ENCODE measurements at places on chromosomes 1 and 21. TPM values are rescaled to one million over a fixed set of nuclear protein-coding genes. Genes with fewer than 3 reads are reported as not detected.
A peak's percentile ranks its signal among the peaks of the same experiment; 100 is the strongest.

GRCh38 chr1:23167353-23168078 lies 1.1 kb downstream of the LUZP1 start:
- H3K4me1 ChIP-seq = peaks cover 21% of the 10 kb centered on the region
- peaks cover 3% of the 10 kb centered on the region for H3K36me3 ChIP-seq
- no peak overlapping the region for H3K27ac ChIP-seq
- DNase-seq = peak; percentile 82
- peaks cover 2% of the 10 kb centered on the region for H3K27me3 ChIP-seq
- H3K4me3 ChIP-seq = peak overlapping the region; percentile 97

- H3K4me1 ChIP-seq = no peaks in the 10 kb centered on the region
- no peaks in the 10 kb centered on the region for H3K36me3 ChIP-seq
- H3K27ac ChIP-seq = no peak overlapping the region
- no peak for DNase-seq
- H3K27me3 ChIP-seq = peaks cover 6% of the 10 kb centered on the region
These were observed 43.2 kb downstream of the FMO4 start for GRCh38 chr1:171357179-171357578.

GRCh38 chr1:69246710-69247109 lies 321.0 kb upstream of the LRRC7 start:
- no peaks in the 10 kb centered on the region for H3K4me1 ChIP-seq
- no peaks in the 10 kb centered on the region for H3K27me3 ChIP-seq
- no peaks in the 10 kb centered on the region for H3K36me3 ChIP-seq
- no peak for DNase-seq

GRCh38 chr21:33378081-33378480 lies 25.1 kb upstream of the IFNGR2 start:
- H3K36me3 ChIP-seq = no peaks in the 10 kb centered on the region
- no peak overlapping the region for H3K4me3 ChIP-seq
- peaks cover 39% of the 10 kb centered on the region for H3K4me1 ChIP-seq
- H3K27me3 ChIP-seq = peaks cover 26% of the 10 kb centered on the region
- no peak for DNase-seq

DNA sequence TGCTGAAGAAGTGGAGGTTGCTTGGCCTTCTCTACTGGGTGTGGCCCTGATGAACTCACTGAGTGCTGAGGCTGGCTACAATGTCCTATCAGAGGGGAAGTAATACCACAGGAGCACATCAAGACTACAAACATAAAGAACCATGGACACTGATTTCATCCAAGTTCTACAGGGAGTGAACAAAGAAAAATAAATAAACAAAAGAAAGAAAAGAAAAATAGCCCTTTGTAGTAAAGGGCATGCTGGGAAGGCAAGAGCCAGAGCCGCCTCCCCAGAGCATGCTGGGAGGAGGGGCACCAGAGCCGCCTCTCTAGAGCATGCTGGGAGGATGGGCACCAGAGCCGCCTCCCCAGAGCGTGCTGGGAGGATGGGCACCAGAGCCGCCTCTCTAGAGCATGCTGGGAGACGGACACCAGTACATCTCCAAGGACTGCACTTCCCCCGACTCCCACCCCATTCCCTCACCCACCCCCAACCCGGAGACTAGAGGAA lies 65.9 kb downstream of the LAMC2 start:
- H3K4me3 ChIP-seq = no peak overlapping the region
- DNase-seq = no peak
- H3K36me3 ChIP-seq = no peaks in the 10 kb centered on the region
- no peak overlapping the region for H3K27ac ChIP-seq

- no peaks in the 10 kb centered on the region for H3K36me3 ChIP-seq
- H3K4me1 ChIP-seq = no peaks in the 10 kb centered on the region
These were observed 56.2 kb downstream of the TAS1R2 start for GRCh38 chr1:18803151-18803791.

DNA sequence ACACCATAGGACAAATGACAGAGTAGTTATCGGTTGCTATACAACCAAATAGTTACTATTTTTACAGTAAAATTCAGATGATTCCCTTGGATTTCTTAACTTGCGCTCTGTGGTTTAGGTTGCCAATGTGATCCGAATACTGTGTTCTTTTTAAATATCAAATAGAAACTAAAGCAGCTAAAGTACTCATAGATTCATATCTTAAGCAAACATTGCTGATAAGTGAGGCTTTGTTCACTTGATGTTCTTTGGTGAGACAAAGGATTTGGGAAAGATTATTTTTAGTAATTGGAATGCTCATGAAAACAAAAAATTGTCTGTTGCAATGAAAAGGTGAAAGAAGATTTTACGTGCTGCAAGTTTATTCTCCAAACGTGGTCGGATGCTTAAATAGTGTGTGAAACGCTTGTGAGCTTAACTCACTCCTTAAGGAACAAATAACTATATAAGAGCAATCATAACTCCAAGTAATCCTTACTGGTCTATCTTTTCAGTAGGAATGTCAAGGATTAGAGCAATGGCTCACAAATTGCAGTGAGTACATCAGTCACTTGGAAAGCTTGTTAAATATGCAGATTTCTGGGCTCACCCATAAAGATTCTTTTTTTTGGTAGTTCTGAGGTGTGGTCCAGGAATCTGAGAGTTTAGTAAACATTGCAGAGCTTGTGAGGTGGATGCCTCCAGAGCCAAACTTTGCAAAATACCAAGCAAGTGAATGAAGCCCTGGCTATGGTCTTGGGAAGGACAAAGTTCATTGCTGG lies 31.8 kb upstream of the PDC start:
- peaks cover 8% of the 10 kb centered on the region for H3K27me3 ChIP-seq
- no peak for DNase-seq
- H3K36me3 ChIP-seq = no peaks in the 10 kb centered on the region
- H3K4me1 ChIP-seq = peaks cover 4% of the 10 kb centered on the region
- H3K4me3 ChIP-seq = no peak overlapping the region

- no peaks in the 10 kb centered on the region for H3K36me3 ChIP-seq
- H3K4me1 ChIP-seq = no peaks in the 10 kb centered on the region
- H3K4me3 ChIP-seq = no peak overlapping the region
- H3K27ac ChIP-seq = no peak overlapping the region
- peaks cover 10% of the 10 kb centered on the region for H3K27me3 ChIP-seq
These were observed 52.3 kb upstream of the COG2 start for GRCh38 chr1:230589951-230590350.

- peaks cover 37% of the 10 kb centered on the region for H3K36me3 ChIP-seq
- peak overlapping the region; percentile 91 for H3K4me3 ChIP-seq
- H3K27ac ChIP-seq = peak overlapping the region; percentile 87
- DNase-seq = peak; percentile 74
- peaks cover 24% of the 10 kb centered on the region for H3K27me3 ChIP-seq
These were observed 661 bp downstream of the PLEKHO1 start for GRCh38 chr1:150150133-150151021.

GRCh38 chr1:150869683-150870082 lies 6.7 kb downstream of the ARNT start:
- H3K4me1 ChIP-seq = peaks cover 25% of the 10 kb centered on the region
- peaks cover 50% of the 10 kb centered on the region for H3K36me3 ChIP-seq
- H3K27ac ChIP-seq = peak overlapping the region; percentile 58
- H3K4me3 ChIP-seq = no peak overlapping the region

GRCh38 chr1:100627936-100628335 lies 90.0 kb downstream of the GPR88 start:
- H3K27ac ChIP-seq = no peak overlapping the region
- H3K36me3 ChIP-seq = no peaks in the 10 kb centered on the region
- H3K4me3 ChIP-seq = no peak overlapping the region
- no peak for DNase-seq
- peaks cover 11% of the 10 kb centered on the region for H3K4me1 ChIP-seq

DNA sequence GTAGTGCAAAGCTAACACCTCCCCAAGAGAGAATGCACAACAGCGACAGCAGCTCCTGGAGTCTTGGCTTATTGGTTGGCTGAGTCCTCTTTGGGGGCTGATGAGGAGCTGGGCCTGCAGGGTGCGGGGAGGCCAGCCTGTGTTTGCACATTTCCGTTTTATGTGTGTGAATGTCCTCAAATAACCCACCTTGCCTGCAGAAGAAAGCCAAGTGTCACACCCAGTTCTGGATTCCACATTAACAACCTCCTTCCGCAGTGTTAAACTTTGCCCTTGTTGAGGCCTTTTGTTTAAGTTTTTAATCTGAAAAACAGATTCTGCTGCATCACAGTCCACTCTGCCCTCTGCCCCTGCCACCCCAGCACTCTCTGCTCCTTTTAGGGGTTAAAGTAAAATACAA lies 274.5 kb downstream of the TM2D1 start:
- peaks cover 12% of the 10 kb centered on the region for H3K27me3 ChIP-seq
- peaks cover 8% of the 10 kb centered on the region for H3K4me1 ChIP-seq
- H3K4me3 ChIP-seq = no peak overlapping the region

DNA sequence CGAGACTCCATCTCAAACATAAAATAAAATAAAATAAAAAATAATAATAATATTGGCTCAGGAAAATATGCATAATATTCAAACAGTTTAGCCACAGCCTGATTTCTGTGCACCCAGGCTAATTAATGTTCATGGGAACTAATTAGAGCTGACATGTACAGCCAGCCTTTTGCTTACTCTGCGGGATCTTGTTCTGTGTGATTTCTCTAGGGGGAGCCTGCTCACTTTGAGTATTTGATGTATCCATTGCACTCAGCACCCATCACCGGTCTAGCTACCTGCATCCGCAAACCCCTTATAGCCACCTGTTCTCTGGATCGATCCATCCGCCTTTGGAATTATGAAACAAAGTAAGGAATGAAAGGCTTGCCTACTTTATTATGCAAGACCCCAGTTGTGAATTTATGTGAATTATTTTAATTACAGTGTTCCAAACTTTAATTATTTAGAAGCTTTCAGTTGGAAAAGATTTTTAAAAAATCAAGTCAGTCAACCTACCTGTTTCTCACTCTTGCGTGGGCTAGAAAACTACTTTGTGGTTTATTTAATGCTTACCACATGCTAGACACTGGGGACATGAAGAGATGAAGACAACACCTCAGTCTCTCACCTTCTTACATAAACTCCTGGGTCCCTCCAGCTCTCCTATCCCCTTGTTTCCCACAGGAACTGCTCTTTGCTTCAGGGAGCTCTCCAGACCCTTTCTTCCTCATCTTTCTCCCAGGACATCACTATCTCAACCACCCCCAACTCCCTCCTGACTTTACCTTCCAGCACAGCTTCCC lies 25.4 kb downstream of the CFAP57 start:
- H3K27me3 ChIP-seq = peaks cover 11% of the 10 kb centered on the region
- H3K4me1 ChIP-seq = no peaks in the 10 kb centered on the region
- no peak overlapping the region for H3K4me3 ChIP-seq
- DNase-seq = no peak
- no peak overlapping the region for H3K27ac ChIP-seq

Gene SH2D2A
- 282 TPM for total RNA-seq

Gene SIPA1L2
- 3.1 TPM for total RNA-seq

Gene FCRL3
- total RNA-seq = 0.05 TPM

Gene KCNA3
- total RNA-seq = 29.5 TPM

Gene RGS7
- total RNA-seq = not detected

Gene ANKRD35
- 0.40 TPM for total RNA-seq

Gene USH2A
- not detected for total RNA-seq

Gene PTGFR
- total RNA-seq = not detected
